ENCODE measurements at places on chromosomes 2 and 18.
A peak's percentile ranks its signal among the peaks of the same experiment; 100 is the strongest.

GRCh38 chr2:214311031-214311533 is 99.8 kb upstream of the VWC2L start:
- no peak for DNase-seq

GRCh38 chr18:40810372-40810771 is 1144.7 kb upstream of the PIK3C3 start:
- no peak for DNase-seq

GRCh38 chr2:28282861-28283646 is 109.6 kb upstream of the FOSL2 start:
- DNase-seq = no peak

DNA sequence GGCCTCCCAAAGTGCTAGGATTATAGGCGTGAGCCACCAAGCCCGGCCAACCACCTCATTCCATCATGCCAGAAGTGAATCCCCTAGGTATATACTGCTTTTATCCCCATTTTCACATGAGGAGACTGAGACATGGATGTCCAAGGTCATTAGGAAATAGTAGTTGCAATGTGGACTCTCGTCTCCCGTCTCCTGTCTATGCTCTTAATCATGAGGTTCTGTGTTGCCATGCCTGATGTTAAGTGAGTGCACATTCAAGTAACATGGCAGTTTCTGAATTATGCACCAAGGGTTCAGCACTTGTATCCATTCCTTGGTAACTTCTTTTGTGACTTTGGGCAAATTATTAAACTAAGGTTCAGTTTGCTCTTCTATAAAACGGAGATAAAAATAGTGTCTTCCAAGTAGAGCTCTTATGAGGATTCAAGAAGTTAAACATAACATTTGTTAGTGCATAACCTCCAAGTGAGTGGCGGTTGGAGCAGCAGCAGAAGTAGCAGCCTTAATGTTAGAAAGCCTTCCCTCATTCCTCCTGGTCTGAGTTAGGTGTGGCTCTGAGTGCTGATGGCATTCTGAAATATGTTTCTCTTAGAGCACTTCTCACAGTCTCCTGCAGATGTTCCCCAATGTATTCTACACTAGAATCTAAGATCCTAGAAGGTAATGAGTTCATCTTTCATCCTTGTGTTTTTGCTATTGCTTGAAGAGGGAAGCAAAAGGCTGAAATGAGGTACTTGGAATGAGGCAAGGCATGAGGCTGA is 21.9 kb downstream of the SOCS6 start:
- no peak for DNase-seq

DNA sequence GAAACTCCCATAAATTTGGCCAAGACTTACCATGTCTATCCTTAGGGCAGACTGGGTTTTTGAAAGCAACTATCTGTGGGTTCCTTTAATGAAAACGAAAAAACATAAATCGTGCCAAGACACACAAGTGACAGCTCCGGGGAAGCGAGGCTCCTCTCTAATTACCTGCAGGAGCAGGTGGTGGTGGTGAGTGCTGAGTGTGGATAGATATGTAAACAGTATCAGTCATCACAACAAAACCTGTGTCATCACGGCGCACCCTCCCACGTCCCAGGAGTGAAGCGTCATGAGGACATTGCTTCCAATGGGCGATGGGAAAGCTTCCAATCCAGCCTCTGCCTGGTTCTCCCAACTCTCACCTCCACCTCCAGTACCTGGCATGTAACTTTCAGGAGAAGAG is 31.3 kb downstream of the ACKR3 start:
- DNase-seq = no peak

GRCh38 chr2:72942293-72942692 is 25.0 kb downstream of the EMX1 start:
- DNase-seq = no peak

- peak; percentile 27 for DNase-seq
Observed at GRCh38 chr2:70367722-70368323, 66.0 kb upstream of the FAM136A start.

DNA sequence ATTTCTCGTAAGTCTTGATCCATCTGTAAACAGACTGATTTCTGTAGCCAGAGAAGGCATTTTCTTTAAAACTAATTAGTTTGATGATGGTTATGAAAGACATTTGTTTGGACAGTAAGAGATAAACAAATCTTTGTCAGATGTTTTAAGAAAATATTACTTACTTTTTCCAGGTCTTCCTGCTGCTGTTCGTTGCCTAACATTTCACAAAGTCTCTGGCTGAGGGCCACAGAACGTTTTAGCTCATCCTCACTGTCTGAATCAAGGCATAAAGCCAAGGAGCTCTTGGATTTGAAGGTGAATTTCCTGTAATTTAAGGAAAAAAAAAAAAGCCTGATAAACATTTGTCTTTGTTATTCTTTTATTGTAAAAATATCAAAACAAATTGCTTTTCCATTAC is 57.8 kb downstream of the VIL1 start:
- peak; percentile 21 for DNase-seq

DNA sequence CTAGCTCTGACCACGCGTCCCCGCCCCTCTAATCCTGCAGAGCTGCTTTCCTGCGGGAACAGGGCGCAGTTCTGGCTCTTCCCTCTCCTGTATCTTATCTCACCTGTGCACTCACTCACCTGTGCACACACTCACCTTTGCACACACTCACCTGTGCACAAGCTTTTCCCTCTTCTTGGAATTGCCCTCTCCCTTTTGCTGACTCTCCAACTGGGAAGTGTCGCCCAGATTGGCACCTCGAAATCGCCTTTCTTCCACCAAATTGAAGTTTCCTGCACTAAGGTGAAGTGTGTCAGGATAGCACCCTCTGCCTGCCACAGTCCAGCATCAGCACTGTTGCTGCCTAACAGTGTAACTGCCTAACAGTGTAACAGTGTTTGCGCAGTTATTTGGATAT is 566 bp upstream of the CMPK2 start:
- DNase-seq = peak; percentile 55

- DNase-seq = no peak
Observed at GRCh38 chr2:236899950-236900640, 185.6 kb upstream of the COPS8 start.

DNA sequence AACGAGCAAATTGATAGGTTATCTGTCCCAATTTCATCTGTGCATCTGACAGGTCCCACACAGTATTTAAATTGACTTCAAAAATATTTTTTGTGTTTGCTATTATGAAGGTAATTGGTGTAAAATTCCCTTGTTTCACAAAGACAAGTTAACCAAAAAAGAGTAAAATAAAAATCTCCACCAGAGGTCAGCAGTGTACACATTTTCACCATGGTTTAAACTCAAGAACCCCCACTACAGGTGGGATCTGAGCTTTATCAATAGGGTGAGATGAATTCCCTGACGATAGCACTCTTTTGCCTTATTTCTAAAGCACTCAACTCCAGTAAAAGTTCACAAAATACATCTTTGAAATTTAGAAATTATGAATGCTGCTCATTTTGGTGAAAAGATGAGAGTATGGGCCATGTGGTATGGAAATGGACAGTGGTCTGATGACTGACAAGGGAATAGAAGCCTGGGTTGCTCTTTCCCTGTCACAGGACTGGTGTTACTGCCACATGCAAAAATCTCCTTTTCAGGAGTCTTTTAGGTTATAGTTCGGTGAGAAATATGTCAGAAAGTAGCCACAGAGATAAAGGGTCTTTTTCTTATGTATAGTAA is 68.0 kb downstream of the SERPINB8 start:
- DNase-seq = no peak

DNA sequence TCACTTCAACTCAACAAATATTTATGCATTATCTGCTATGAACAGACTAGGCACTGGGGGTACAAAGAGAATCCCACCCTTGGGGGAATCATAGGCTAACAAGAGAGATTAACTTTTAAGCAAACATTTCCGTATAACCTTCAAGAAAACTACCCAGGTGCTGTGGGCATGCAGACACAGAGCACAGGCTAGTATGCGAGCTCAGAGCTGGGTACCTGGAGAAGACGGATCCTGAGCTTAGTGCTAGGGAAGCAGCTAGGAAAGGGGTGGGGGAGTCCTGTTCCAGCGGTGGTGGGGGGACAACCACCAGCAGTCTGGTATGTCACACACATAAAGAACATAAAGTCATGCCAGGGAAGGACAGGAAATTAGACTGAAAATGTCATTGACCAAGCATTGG is 17.5 kb upstream of the DSG3 start:
- DNase-seq = no peak

- DNase-seq = no peak
Observed at GRCh38 chr2:224162122-224162521, 123.0 kb upstream of the SERPINE2 start.

DNA sequence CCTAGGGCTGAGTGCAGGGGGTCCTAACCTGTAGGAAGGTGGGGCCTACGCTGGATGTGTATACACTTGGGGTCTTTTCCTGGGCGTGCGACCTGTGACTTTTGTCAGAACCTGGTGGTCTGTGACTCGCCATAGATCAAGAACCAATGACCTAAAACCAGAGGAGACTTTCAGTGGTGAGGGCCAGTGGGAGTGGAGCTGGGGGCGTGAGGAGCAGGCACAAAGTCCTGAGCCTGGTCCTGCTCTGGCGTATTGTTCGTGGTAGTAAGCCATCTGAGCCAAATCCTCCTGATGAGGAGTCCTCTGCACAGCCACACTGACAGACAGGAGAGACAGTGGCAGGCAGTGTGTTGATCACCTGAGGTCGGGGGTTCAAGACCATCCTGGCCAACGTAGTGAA is 8.9 kb downstream of the INPP4A start:
- no peak for DNase-seq

DNA sequence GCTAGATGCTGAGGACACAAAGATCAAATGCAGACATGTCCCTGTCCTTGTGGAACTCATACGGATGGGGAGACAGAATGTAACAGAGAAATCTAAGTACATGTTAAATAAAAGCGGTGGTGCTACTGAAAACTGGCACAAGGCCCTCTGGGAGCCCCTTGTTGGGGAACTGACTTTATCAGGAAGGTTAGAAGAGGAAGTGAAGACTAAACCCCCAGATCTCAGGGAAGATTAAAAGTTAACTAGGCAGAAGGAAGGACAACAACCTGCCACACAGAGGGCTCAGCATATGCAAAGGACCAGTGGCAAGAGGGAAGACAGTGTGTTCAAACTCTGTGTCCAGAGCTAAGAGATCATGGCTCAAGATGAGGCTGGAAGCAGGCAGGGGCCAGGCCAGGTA is 4.8 kb downstream of the CACNB4 start:
- no peak for DNase-seq

- no peak for DNase-seq
Observed at GRCh38 chr18:56789004-56789888, 138.1 kb downstream of the WDR7 start.

- peak; percentile 56 for DNase-seq
Observed at GRCh38 chr2:237092920-237093781, 7.5 kb downstream of the COPS8 start.

GRCh38 chr2:25989154-25989553 is 6.9 kb upstream of the KIF3C start:
- DNase-seq = no peak

DNA sequence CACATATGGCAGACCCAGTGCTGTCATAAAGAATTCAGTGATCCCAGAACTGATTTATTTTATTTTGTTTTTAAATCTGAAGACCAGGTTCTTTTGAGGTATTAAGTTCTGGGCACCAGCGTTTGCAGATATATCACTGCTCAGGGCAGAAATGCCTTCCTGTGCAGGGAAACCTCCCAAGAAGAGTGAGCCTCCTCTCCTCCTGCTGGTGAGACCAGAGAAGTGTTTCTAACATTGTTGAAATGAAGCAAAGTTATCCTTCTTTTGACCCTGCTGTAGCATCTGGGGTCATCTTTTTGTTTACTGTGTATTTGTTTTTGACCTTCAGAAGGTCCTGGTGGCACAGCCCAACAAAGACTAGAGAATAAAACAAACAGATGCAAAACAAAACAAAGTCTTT is 94.0 kb downstream of the AQP4 start:
- no peak for DNase-seq

DNA sequence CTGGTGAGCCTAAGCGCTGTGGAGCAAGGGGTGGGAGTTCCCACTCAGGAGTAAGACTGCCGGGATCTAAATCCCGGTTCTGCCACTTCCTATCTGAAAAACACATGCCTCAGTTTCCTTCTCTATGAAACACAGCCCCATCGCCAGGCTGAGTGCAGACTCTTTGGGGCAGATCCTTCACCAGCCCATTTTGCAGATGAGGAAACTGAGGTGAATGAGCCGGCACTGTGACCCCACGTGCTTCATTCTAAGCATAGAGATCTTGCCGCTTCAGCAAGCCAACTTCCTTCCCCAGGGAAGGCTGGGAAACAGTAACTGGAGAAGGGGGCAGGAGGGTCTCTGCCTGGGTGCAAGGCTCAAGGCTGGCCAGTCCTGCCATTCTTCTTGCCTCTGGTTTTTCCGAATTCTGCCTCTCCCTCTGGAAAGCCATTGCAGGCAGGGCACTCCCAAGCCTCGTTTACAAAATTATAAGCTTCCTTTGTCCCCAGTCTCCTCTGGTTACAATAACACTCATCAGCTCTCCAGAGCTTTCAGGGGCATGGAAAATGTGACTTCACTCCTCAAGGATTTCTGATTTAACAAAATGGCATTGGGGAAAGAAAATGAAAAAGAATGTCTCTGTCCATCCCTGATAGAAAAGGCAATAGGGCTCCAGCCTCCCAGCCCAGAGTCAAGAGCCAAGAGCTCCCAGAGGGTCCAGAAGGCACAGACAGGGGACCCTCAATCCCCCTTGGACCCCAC is 249.2 kb downstream of the TNS1 start:
- DNase-seq = no peak

GRCh38 chr2:237235383-237236095 is 149.8 kb downstream of the COPS8 start:
- peak; percentile 49 for DNase-seq

DNA sequence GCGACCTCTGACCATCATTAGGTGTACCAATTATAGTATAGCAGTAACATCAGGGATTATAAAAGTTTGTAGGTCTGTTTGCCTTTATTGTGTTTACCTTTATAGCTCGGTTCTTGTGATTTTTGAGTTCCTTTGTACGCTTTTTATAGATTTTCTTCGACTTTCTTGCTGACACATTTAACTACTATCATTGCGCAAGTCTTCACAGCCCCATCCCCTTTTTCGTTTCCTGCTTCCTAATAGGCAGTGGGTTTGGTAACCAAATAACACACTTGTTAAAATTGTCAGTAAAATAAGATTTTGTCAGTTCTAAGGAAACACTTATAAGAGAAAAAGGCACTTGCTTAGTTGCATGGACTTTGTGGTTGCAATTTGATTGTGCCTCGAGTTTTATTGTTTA is 541.5 kb downstream of the LRP1B start:
- no peak for DNase-seq

DNA sequence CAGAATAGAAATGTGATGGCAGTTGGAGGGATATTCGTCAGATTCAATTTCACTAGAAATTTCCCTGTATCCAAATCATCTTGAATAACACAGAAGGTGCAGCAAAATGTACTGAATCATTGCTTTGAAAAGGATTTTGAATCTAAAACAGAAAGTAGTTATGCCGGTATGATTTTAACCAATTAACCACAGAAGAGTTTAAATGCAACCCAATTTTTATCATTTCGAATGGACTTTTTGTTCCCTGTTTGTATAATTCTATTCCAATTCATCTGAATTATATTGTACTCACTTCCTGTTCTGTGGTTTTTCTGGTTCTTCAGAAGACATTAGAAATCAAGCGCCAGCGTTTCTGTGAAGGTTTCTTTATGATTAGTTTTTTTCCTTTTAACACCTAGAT is 190.4 kb downstream of the MYO3B start:
- no peak for DNase-seq

GRCh38 chr2:15066138-15066537 is 433.6 kb downstream of the LRATD1 start:
- DNase-seq = no peak

- no peak for DNase-seq
Observed at GRCh38 chr18:58624011-58624410, 4.9 kb downstream of the ALPK2 start.
